EL (cell line): ENCODE measurements at places on chromosomes 2 and 18.
A peak's percentile ranks its signal among the peaks of the same experiment; 100 is the strongest.

- no peak for DNase-seq
Measured at GRCh38 chr2:73532381-73532780, 109.8 kb downstream of the NAT8 start.

- peak; percentile 13 for DNase-seq
Measured at GRCh38 chr2:85134255-85134895, 1.2 kb downstream of the TCF7L1 start.

DNA sequence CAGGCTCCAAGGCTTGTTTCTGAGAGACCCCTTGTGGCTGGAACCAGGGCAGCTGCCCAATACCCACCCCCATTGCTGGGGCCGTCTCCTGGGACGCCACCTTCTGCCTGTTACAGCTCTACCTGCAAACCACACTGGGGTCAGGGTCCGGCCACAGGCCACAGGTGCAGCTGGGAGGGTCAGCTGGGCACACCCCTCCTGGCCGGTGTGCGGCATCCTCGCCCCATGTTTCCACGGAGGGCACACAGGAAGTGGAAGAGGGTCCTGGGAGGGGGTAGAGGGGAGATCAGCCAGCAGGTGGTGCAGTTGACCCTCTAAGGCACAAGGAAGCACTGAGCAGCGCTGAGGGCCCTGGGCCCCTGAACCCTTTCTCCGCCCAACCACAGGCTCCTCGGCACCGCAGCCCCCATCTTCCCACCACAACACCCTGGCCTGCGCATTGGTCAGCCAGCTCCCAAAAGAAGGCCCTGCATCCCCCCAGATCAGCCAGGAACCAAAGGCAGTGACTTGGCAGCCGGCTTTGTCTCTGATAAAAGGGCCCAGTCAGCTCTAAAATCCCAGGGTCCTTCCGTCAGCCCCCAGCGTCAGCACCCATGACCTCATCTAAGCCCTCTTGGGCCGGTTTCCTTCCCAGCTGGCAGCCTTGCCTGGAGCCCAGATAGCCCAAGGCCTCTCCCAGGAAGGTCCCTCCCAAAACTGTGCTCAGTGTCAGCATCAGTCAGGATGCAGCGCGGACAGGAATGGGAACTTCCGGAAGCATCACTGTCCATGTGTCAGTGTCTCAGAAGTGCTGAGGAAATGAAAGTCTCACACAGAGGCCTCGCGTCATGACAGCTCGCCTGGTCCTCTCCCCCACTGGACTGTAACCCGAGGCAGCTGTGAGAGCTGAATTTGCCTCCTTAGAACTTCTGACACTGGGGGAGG, 1.7 kb downstream of the ERFE start:
- no peak for DNase-seq

- peak; percentile 26 for DNase-seq
Measured at GRCh38 chr18:54671291-54671881, 80.3 kb downstream of the DYNAP start.

- no peak for DNase-seq
Measured at GRCh38 chr2:170017860-170018532, 160.0 kb upstream of the MYO3B start.

DNA sequence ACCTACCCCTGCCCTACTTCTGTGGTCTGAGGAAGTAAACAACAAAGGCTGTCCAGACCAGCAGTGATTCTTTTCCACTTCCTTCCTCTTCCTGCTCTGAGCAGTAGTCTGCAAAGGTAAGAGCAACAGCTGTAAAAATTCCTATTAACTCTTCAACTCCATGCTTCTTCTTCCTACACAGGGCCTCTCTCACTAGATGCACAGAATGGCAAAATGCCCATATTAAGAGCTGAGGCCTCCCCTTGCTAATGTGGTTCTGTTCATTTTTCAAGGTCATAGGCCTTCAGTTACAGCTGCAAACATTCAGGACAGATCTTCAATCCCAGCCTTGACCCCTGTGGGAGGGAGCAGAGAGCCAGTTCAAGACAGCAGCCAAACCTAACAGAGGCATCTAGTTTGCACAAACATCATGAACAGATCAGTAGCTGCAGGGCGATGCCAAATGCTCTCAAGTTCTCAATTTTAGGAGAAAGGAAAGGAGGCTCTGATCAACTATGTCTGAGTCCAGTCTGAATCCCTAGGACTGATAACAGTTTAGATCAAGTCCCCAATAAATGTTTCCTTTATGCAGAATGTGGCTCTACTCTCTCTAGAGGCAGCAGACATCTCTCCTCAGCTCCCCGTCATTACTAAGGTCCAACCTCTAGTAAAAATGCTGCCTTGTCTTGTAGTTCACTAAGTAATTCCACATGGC, 20.9 kb downstream of the SLC40A1 start:
- DNase-seq = no peak

DNA sequence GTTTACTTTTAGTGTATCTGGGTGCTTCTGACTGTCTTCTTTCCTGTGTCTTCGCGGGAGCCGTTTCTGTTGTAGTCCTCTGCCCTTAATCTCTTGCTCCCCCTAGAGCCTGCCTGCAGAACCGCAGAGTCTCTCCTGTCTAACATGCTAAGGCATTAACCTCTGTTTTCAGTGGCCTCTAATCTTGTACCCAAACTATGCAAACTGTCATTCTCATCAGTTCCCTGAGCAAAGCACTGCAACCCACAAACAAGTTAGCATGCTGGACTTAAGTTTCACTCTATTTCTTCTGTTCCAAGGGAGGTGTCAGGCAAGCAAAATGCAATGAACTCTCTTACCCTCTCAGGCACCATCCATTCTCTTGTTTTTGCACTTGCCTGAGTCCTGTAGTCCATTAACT, 138.4 kb downstream of the OTX1 start:
- DNase-seq = peak; percentile 57

GRCh38 chr2:68234405-68234804, 17.9 kb downstream of the PPP3R1 start:
- DNase-seq = no peak

DNA sequence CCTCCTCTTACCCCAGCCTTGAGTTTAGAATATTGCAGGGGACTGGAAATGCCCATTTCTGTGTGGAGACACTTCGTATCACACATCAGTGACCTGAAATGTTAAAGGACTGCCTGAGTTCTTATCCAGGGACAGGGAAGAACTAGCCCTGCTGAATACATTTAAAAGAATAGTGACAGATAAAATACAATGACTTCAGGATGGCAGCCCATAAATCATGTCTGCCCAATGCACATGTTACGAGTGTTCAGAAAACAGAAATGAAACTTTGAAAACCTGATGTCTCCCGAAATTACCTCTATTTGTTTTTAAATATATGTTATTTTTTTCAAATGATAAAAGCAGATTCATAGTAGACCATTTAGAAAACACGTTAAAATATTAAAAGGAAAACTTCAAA, 22.3 kb upstream of the RAB12 start:
- DNase-seq = no peak

- DNase-seq = peak; percentile 84
Measured at GRCh38 chr18:74840492-74841167, 243.0 kb downstream of the ZNF407 start.

GRCh38 chr2:172350839-172351479, 76.4 kb upstream of the ITGA6 start:
- no peak for DNase-seq

- DNase-seq = no peak
Measured at GRCh38 chr2:70793450-70793849, 3.0 kb upstream of the FIGLA start.
